ENCODE measurements at places on chromosomes 1 and 21. TPM values are rescaled to one million over a fixed set of nuclear protein-coding genes. Genes with fewer than 3 reads are reported as not detected.

RBM11 gene
- total RNA-seq, result 1.8 TPM

PGBD2 gene
- 4.1 TPM for total RNA-seq

RUNX1 gene
- 52.0 TPM for total RNA-seq

DHX9 gene
- total RNA-seq, result 225 TPM

CYYR1 gene
- not detected for total RNA-seq

B3GALT2 gene
- 1.3 TPM for total RNA-seq

S100A9 gene
- total RNA-seq, result 0.77 TPM

KIF17 gene
- total RNA-seq, result not detected

LHX4 gene
- total RNA-seq, result not detected

LRRC39 gene
- 0.46 TPM for total RNA-seq

GPR37L1 gene
- total RNA-seq, result not detected

TSPAN2 gene
- total RNA-seq, result 3.5 TPM

SLC25A34 gene
- total RNA-seq, result 1.8 TPM
